ENCODE measurements at places on chromosomes 6 and 20. TPM values are rescaled to one million over a fixed set of nuclear protein-coding genes. Genes with fewer than 3 reads are reported as not detected.

MYO6 gene
- total RNA-seq, result 7.0 TPM

RIMS1 gene
- total RNA-seq, result not detected

PPP1R18 gene
- total RNA-seq, result 44.5 TPM

OR12D3 gene
- total RNA-seq, result not detected

GRM1 gene
- total RNA-seq, result under 0.01 TPM

EYA4 gene
- total RNA-seq, result 0.73 TPM

DLK2 gene
- total RNA-seq, result not detected

ZC2HC1B gene
- total RNA-seq, result not detected

SASH1 gene
- 115 TPM for total RNA-seq
